ENCODE measurements at places on chromosomes 1 and 21.

DNA sequence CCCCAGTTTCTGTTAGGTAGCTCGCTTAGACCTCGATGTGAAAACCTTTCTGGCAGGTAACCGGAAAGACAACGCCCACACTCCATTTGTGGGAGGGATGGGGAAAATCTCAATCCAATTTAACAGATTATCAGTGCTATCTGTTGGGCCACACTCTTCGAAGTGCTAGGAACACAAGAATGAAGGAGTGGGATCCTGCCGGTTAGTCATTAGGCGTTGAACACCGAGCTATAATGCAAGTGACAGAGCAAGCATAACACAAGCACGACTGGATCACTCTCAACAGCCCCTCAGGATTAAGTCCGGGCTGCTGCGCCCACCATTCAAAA lies 531 bp downstream of the SNIP1 start:
- no peak for DNase-seq

DNA sequence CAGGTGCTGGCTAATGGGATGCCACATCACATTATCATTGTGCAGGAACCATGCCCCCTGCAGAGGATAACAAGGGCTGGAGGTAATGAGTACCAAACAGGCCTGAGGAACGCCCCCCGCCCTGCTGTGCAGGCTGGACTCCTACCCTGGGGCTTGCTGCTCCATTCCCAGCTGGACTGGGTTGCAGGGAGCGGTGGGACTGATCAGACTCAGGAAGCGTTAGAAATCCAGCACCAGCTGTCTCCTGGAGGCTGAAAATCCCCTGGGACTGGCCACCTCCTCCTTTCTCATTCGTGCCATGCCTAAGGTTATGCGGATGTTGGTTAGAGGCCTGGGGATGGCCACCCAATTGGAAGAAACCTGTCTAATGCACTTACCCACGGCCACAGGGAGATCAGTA lies 36.9 kb upstream of the POU3F1 start:
- DNase-seq: no peak

DNA sequence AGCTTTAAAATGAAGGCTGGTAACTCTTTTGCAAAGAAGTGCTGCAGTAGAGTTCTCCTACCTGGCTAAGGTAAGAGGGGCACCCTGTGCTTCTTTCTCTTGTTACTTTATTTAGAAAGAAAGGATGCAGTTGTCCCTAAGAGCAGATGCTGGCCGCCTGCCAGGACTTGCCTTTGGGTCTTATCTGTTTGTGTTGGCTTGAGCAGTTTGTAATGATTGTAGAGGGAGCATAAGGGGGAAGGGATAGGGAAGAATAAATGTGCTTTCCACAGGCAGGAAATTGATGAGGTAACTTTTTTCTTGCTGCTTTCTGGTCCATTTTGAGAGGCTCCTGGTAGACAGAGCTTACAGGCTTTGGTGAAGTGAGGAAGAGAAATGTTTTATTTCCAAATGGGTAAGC lies 229.6 kb downstream of the HHAT start:
- DNase-seq: no peak

DNA sequence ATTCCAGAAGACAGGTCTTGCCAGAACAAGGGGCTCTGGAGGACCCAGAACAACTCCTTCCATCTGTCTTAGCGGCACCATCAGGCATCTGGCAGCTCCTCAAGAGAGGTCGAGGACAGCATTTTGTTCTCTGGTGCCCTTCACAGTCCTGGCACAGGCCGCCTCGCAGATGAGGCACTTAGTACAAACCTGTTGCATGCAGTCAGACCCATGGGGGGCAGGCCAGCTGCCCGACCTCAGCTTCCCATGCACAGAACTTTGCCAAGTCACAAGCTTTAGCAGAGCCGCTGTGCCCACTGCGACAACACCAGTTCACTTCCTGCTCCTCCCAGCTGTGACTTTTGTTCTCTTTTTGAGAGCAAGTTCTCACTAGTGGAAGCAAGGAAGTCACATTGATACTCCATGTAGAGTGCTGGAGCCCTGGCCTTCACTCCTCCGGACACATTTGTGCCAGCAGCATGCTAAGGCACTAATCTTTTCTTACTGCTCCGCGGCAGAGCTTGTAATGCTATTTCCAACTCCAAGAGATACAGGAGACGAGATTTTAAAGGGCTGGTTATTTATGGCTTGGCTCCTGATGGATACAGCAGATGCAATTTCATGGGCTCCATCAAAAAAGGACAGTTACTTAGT lies 44.6 kb downstream of the HMGB4 start:
- no peak for DNase-seq

- DNase-seq: no peak
Observed at GRCh38 chr1:4150262-4150661, 250.2 kb upstream of the C1orf174 start.

DNA sequence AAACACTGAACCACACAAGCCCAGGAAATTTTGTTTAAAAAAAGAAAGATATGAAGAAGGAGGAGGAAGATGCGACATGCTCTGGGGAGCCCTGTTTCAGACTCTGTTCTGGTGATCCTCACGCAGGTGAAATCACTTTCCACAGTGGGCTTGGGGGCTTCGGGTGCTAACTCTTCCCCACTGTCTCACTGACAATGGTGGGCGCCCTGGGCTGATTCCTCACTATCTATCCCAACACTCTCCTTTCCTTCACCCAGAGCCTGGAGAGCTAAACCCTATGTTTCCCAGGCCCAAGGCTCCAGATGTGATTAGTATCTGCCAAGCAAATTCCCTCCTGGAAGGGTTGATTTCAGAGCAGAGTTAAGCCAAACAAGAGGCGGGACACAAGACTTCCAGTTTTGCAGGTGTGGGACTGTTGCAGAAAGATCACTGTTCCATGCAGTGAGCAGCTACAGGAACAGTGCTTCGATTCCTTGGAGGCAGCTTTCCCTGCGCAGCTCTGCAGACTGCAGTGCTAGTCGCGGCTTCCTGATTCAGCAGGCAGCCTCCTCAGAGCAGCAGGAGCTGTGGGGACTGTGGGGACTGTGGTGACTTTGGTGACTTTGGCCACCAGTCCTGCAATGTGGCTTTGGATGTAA lies 168.3 kb downstream of the RHOU start:
- no peak for DNase-seq

- no peak for DNase-seq
Observed at GRCh38 chr1:37158113-37158749, 123.9 kb upstream of the GRIK3 start.

GRCh38 chr1:180382326-180383115 lies 119.9 kb downstream of the ACBD6 start:
- no peak for DNase-seq

GRCh38 chr1:38134294-38134755 lies 87.7 kb upstream of the POU3F1 start:
- no peak for DNase-seq

GRCh38 chr1:25724201-25724600 lies 75.8 kb upstream of the SELENON start:
- no peak for DNase-seq

DNA sequence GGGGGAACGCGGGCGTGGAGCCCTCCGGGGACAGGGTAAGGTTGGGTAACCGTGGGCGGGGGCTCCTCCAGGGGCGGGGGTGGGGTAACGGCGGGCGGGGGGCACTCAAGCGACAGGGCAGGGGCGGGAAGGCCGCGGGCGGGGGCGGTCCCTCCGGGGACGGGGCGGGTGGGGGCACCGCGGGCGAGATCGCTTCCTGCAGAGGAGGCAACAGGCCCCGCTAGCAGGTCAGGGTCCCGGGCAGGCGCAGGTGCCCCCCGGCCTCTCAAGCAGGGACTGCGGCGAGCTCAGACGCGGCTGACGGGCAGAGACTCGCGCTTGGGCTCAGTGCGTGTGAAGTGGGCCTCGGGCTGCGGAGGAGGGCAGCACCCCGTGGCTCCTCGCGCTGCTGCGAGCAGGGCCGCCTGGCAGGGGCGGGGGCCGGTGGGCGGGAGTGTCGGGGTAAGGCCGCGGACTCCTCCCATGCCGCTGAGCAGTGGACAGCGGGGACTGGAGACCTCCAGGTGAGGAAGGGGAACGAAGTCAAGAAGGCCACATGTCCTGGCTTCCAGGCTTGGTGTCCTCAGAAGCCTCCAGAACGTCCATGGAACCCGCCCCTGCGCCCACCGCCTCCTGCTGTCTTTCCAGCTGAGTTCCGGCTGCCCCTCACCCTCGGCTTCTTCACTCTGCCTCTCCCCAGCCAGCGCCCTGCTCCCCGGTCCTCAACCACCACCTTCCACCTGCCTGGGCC lies 627 bp upstream of the GNB1 start:
- DNase-seq: peak; percentile 52

- DNase-seq: no peak
Observed at GRCh38 chr1:17668624-17669175, 86.4 kb upstream of the ACTL8 start.

- no peak for DNase-seq
Observed at GRCh38 chr1:26429721-26430120, 2.4 kb upstream of the DHDDS start.

GRCh38 chr21:41170442-41170841 lies 2.5 kb downstream of the BACE2 start:
- DNase-seq: no peak

DNA sequence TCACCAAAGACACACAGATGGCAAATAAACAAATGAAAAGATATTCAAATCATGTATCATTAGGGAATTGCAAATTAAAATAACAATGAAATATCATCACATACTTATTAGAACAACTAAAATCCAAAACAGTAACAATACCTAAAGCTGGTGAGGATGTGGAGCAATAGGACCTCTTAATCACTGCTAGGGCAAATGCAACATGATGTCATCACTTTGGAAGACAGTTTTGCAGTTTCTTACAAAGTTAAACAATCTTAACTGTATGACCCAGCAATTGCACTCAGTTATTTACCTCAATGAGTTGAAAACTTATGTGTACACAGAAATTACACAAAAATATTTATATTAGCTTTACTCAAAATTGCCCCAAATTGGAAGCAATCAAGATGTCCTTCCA lies 47.3 kb downstream of the SELENOF start:
- no peak for DNase-seq

- no peak for DNase-seq
Observed at GRCh38 chr1:214856843-214857242, 225.7 kb upstream of the KCNK2 start.

DNA sequence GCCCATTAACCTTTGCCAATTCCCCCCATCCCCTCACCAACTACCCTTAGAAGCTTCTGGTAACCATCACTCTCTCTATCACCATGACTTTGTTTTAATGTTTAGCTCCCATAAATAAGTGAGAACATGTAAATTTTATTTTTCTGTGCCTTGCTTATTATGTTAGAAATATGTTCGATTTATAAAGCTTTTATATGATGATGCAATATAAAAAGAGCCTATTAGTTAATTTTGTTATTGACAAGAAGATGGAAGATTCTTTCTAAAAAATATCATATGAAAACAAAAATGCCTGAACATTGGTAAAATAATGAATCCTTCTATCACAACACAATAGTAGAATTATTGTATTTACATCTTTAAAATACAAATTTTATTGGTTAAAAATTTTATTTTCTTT lies 836.1 kb upstream of the TMPRSS15 start:
- DNase-seq: no peak

GRCh38 chr1:34450325-34450724 lies 273.6 kb downstream of the C1orf94 start:
- no peak for DNase-seq

GRCh38 chr1:56435434-56436262 lies 143.7 kb downstream of the PLPP3 start:
- DNase-seq: peak; percentile 75

GRCh38 chr1:162373541-162374260 lies 3.0 kb downstream of the SPATA46 start:
- no peak for DNase-seq

DNA sequence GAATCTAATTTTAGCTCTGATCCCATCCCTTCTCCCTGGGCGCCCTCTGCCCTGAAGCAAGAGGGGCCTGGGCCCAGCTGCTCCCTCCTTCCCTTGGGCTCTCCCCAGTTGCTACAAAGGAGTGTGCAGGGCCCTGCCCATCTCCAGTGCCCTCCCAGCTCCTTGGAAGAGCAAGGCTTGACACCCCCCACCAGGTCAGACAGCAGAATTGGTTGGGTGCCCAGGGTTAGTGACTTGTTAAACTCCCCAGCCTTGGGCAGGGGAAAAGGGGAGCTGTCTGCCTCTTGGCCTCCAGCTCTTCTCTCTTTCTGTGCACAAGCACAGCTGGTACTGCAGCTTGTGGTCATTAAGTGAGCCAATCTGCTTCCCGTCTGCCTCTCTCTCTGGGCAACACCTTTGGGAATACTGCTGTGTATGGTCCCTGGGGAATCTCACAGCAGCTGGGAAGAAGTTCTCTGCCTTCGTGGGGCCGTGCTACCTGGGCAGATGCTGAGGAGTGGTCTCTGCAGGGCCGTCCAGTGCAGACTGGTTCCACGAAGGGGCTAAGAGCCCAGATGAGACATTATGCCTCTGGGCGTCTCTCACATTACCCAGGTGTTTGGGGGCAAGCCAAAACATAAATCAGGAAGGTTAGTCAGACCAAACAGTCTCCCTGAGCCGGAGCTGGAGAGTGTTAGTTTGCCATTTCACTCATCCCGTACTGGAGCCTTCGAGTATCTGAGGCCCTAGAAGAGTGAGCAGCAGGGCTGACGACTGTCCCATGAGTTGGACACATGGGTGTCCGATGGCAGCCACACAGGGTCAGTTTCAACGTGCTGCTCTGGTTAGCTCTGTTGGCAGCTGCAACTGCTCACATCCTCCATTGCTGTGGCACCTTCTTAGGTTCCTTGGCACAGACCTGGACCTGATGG lies 37.3 kb downstream of the TMEM53 start:
- no peak for DNase-seq

DNA sequence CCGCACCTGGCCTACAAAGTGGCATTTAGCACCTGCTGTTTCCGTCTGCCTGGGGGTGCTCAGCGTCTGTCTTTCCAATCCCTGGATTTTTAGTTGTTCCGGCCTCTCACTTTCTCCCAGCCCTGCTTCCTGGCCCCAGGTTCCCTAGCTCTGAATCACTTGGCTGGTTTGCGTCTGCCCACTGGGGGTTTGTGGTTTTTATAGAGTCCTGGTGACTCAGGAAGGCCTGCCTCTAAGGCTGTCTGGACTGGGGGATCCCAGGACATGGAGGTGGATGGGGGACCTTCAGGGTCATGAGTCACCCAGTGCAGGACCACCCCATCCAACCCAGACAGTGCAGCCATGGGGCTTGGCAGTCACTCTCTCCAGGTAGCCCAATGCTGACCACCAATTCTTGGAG lies 53.5 kb downstream of the MRPL37 start:
- DNase-seq: no peak

GRCh38 chr21:42337830-42338728 lies 12.7 kb downstream of the TFF2 start:
- DNase-seq: peak; percentile 60

GRCh38 chr1:221878134-221878533 lies 136.2 kb upstream of the DUSP10 start:
- DNase-seq: no peak

GRCh38 chr1:244137276-244137675 lies 86.2 kb downstream of the ZBTB18 start:
- DNase-seq: no peak

- DNase-seq: peak; percentile 57
Observed at GRCh38 chr1:18907021-18907916, 4.9 kb upstream of the ALDH4A1 start.

DNA sequence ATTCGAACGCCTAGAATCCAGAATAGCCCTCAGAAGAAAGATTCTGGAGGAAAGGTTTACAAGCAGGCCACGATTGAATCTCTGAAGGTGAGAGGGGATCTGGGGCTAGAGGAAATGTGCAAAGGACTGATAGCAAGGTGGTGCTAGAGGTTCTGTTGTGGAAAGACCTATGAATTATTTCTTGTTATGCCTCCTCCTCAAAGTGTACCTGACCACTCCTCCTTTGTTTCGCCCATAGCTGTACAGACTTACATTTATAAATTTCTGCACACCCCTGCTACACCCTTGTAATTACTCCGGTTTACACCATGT lies 986 bp downstream of the TCEANC2 start:
- DNase-seq: no peak

Measured in C1 segment of cervical spinal cord (tissue), 14 donors.